ENCODE measurements at places on chromosomes 5 and 9.

DNA sequence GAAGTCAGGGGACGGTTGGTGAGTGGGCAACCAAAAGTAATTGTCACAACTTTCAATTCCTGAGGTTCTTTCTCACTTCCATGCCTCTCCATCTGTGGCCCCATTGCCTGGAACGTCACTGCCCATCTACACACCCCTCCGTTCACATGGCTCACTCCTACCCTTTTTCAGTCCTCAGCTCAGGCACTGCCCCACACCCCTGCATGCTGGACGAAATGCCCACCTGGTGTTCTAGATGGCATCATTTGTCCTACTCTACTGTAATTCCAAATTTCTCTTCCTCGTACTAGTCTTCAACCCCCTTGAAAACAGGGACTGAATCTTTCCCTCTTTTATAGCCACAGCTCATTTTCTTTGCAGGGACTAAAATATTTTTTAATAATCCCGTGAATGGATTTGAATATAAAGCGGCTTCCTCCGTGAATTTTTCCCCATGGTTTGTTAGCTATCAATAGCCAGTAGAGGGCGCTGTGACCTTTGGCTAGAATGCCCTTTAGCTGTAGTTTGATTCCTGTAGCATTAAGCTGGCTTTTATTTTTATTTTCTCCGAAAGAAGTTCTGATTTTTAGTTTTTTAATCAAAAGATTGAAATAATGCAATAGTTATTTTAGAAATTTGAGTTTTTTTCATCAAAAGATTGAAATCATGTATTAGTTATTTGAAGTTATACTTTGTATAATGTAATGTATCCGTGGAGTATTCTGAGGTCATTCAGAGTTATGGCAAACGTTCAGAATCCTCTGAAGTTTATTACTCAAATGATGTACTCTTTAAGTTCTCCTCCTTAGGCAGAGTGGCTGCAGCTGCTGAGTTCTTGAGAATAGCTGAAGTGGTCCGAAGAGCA, 232.1 kb downstream of the SH3GL2 start:
- no peak for DNase-seq

DNA sequence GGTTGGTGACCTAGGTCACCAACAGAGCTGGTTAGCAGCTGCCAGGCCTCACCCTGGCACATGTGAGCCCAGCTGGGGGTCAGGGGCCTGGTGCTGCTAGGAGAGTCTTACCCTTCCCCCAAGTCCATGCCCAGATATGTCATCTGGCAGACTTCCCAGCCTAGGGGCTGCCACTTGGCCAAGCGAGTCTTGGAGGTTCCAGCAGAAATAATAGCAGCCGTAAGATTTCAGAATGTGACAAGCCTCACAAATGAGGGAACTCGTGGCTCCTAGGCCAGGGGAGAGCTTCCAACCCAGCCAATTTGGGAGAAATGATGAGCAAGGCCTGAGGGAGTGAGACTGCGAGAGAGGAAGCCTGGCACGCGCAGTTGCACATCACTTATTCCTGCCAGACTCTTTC, 11.1 kb downstream of the URM1 start:
- no peak for DNase-seq

DNA sequence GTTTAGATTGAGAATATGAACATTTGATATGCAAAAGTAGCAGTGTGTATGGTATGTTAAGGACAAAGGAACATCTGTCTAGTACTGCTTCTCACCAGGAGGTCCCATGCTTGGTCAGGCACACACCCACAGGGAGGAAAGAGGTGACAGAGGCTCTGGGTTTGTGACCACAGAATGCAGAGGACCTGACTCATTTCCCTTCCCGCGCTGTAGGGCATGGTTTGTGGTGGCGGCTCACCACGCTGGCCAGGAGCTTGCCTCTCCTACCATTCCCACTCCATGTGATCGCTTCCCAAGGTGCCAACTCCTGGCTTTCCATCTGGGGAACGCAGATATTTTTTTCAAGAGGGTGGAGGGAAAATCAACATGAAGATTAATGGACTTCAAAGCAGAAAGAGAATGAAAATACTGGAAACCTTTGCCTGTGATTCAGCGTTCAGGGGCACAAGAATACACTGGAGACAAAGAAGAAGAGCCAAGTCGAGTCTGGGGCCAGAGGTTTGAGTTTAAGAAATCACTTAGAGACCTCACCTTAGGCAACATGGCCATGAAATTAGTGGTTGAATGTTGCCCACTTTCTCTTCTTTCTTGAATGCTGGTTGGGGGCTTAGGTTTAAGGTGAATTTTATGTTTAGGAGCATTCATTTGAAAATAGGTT, 477.8 kb downstream of the CCDC171 start:
- DNase-seq: no peak

- no peak for DNase-seq
Observed at GRCh38 chr5:176737746-176738636, 72.4 kb upstream of the UNC5A start.

- DNase-seq: no peak
Observed at GRCh38 chr5:43498581-43498980, 14.9 kb upstream of the TMEM267 start.

DNA sequence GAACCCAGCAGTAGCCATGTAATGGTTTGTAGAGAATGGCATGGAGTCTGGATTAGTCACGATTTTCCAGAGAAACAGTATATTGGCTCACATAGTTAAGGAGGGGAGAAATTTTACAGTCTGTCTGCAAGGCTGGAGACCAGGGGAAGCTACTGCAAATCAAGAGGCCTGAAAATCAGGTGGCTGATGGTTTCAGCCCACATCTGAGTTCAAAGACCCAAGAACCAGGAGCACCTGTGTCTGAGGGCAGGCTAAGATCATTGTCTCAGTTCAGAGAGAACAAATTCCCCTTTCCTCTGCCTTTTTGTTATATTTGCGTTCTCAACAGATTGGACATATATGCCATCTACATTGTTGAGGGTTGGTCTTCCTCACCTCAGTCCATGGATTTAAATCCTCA, 207.5 kb upstream of the IRX2 start:
- DNase-seq: no peak

DNA sequence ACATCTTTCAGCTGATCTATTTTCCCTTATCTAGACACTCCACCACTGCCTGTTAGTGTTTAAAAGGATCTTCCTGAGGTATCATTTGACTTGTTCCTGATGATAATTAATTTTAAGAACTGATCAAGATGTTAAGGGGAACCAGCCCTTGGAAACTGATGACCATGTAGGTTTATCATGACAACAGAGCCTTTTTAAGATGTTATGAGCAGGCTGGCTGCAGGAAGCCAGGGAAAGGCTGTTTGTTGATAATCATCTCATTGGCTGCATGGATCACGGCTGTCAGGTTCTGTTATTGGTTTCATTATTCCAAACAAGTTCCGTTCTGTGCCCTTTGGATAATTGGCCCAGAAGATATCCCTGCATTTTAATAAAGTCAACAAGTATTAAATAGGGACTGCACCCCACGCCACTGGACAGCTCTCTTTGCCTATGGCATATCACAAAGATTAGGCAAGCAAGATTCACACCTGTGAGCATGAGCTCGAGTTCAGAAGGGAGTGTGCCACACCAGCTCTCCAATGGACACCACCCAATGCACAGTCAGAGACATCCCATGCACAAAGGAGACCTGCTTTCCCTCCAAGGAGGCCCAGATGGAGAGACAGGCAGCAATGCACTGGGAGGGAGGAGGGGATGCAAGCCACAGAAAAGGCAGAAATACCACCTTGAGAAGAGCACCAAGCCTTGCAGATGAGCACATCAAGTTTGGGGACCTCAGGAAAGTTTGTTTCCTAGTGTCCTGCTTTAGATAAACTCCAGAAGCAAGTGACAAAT, 88.7 kb downstream of the SPOCK1 start:
- DNase-seq: no peak

GRCh38 chr5:597871-598563, 14.1 kb upstream of the CEP72 start:
- no peak for DNase-seq

DNA sequence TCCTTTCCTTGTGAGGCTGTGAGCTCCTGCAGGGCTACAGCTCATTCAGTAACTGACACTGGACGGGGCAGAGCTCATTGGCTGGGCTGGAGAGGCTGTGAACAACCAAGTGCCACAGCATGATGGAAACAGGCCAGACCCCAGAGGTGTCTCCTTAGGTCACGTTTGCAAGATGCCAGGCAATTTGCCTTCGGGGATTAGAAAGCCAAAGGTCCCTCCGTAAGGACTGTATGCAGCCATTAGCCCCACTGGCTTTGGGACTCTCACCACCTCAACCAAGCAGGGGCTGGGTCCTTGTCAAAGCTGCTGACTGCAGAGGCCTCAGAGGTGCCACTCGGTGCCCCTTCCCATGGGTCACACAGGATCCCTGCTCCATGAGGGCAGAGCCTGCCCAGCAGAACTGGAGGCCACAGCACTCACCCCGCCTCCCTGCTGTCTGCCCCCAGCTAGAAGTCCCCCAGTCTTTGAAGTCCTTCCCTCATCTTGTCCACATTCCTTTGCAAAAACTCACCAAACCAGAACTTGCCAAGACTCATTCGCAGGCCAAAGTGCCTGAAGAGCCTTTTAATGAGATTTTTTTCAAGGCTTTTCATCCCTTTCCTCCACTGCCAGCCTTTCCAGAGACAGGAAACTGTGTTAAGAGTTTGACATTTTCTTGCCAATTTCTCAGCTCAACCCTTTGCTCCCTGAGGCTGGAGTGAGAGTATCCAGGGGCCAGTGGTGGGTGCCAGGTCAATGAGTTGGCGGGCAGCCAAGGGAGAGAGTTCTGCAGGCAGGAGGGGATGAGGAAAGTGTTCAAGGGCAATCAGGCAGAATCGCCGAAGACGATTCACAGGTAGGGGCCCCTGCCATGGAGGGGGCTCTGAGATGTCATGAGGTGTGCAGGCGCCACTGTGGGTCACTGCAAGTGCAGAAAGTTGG, 39.7 kb upstream of the SLC25A51 start:
- no peak for DNase-seq

DNA sequence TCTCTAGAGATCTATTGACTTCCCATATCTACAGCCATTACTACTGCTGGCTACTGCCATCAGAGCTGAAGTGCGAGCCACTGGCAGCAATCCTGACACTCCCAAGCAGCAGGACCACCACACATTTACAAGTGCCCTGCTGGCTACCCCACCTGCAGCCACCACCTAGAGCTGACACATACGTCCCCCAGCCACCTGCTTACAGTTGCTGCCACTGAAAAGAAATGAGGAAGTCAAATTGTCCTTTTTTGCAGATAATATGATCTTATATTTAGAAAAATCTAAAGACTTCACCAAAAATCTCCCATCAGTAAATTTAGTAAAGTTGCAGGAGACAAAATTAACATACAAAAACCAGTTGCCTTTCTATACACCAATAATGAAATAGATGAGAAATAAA, 48.4 kb downstream of the ZNF484 start:
- no peak for DNase-seq

GRCh38 chr9:70589571-70590314, 175.3 kb upstream of the KLF9 start:
- no peak for DNase-seq

DNA sequence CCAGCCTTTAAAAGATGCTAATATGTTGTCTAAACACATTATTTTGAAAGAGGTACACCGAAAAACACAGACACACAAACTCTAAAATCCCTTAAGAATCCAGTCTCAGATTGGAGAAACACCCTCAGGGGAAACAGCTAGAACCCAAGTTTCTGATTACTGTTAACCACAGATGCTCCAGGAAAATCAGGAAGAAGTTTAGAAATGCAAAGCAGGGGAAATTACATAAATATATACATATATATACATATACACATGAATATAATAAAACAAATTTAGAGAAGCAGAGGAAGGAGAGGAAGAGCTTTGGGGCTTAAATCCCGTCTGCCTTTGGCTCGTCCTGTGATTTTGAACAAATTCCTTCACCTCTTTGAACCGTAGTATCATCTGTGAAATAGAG, 73.2 kb upstream of the KLF4 start:
- no peak for DNase-seq

DNA sequence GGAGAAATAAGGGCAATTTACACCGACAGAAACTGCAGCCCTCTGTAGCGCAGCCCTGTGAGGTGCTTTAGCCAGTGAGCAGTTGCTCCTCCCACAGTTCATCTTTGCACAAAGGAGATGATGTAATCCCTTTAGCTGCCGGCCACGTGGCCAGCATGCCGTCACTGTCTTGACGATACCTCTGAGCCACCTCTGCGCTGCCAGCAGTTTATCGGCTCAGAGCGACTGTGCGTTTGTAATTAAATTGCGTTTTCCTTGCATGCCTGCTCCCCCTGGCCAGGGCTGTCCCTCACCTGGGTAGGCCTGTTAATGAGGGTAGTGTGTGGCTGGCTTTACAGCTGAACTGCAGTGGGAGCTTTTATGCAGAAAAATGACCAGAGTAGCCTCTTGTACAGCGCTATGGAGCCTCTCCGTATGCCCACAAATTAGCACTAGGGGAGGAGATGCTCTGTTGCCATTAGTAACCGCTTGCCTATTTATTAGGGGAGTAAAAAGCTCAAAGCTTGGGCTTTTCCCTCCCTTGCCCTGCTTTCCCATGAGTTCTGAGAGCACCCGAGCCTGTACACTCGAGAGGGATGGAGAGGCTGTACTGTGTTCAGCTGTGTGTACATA, 107.0 kb downstream of the TRIO start:
- DNase-seq: no peak

DNA sequence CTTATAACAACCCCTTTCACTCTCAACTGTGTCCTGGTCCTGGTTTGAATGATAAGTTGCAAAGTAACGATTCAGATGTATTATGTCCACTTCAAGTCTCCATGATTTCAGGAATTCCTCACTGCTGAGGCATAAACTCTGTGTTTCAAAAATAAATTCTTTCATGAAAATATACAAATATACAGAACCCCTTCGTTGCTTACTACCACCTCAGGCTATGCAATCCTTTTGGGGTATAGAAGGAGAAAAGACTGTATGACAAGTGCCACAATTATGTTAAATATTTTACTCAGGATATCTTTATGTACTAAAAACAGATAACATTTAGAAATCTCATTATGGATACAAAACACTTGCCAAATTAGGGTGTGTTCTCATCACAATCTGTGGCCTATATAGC, 190.7 kb downstream of the KCTD16 start:
- no peak for DNase-seq

- DNase-seq: no peak
Observed at GRCh38 chr9:36479101-36479500, 79.0 kb upstream of the RNF38 start.

DNA sequence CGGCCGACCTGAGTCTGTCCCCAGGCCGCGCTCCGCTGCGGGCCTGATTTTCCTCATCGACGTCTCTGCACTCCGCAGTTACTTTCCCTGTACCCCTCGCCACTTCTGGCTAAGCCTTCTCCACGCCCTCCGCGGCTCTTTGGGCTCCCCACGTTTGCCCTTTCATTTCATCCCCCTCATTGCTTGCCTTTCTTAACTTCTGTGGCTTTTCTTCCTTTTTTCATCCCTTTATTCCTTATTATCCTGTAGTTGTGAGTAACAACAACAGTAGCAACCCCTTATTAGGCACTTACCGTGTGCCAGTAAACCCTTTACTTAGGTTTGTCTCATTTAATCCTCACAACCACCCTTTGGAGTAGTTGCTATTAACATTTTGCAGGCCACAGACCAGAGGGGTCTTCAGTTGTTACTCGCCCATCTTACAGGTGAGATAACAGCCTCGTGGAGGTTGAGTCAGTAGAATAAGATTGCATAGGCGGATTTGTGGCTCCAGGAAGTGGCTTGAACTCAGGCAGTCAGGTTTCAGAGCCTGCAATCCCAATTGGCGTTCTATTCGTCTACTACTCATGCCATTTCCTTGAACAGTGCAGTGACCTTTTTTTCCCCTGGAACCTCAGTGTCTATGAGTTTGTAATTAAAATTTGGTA, 724 bp downstream of the TCERG1 start:
- DNase-seq: no peak

All from stimulated activated CD4-positive, alpha-beta T cell treated with anti-CD3 and anti-CD28 coated beads, Interleukin-1b, Interleukin-23, amount 100 ng/mL, for 24 hours (primary cell).